ENCODE measurements at places on chromosomes 2 and 18. TPM values are rescaled to one million over a fixed set of nuclear protein-coding genes. Genes with fewer than 3 reads are reported as not detected.

Gene IL36RN
- not detected for polyA plus RNA-seq

Gene TDRD15
- not detected for polyA plus RNA-seq

DNA sequence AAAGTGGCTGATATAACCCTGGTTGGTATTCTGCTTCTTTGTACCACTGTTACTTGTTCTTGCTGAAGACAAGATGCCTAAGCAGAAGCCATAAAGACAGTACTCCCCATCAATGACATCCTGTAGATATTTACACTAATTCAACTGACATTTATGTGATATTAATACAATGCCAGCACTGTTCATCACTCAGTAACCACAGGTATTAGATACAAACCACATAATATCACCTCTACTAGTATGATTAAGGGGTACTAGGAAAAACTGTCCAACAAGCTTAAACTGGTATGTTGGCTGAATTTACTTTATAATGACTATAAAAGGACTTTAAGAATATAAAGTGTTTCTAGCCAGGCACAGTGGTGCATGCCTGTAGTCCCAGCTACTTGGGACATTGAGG, 65.8 kb downstream of the RTN4 start:
- DNase-seq, result no peak

- DNase-seq, result no peak
Measured at GRCh38 chr2:186991766-186992417, 142.9 kb upstream of the ZSWIM2 start.

- no peak for DNase-seq
Measured at GRCh38 chr18:36560187-36560586, 262.7 kb downstream of the FHOD3 start.

DNA sequence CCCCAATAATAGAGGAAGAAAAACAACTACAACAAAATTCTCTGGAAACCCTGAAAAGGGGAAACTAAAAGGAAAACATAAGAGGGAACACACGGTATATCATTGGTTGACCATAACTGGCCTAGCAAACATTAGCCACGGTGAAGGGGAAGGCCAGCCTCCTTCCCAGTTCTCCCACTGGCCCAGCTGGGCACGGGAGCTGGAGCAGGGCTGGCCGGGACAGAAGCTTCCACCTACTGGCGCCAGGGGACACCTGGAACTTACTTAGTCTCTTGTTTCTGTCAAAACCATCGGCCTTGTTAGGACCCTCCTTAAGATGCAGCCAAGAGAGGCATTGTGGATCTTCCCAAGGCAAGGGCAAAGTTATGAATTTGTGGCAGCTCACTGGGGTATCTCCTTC, 56.1 kb upstream of the DLGAP1 start:
- DNase-seq, result no peak

GRCh38 chr2:55902971-55903370, 20.6 kb downstream of the EFEMP1 start:
- no peak for DNase-seq

- DNase-seq, result no peak
Measured at GRCh38 chr2:120508567-120509041, 162.7 kb downstream of the INHBB start.

DNA sequence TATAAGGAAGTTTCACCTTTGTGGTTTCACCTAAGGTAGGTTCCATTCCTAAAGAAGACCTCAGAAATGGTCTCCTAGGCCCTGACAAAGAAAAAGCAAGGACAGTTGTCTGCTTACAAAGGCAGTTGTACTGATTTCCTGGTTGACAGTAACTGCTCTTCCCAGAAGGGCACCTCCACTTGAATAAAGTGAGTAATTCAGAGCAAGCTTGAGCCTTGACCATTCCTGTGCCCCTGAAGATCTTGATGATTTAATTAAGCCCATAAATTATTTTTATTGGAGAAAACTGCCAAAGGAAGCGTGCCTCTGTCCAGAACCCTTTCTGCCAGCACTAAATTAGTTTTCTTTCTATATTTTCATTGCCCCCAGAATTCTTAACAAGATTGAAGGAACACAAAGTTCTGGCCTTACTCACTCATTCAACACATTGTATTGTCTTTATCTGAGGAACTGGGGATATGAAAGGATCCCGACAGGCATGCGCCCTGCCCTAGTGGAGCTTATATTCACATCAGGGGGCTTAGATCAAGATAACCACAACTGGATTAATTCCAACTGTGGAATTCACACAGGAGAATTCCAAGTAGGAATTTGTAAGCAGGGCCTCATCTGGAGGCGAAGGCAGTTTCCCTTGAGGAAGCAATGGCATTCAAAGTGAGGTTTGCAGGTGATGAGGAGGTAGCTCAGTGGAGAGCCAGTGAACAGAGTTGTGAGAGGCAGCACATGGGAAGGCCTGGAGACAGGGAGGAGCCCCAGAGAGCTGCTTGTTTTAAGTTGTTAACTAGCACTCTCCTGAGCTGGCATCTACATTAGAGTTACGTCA, 21.2 kb downstream of the PTRHD1 start:
- DNase-seq, result no peak

GRCh38 chr2:205892665-205893259, 193.2 kb downstream of the INO80D start:
- DNase-seq, result no peak

DNA sequence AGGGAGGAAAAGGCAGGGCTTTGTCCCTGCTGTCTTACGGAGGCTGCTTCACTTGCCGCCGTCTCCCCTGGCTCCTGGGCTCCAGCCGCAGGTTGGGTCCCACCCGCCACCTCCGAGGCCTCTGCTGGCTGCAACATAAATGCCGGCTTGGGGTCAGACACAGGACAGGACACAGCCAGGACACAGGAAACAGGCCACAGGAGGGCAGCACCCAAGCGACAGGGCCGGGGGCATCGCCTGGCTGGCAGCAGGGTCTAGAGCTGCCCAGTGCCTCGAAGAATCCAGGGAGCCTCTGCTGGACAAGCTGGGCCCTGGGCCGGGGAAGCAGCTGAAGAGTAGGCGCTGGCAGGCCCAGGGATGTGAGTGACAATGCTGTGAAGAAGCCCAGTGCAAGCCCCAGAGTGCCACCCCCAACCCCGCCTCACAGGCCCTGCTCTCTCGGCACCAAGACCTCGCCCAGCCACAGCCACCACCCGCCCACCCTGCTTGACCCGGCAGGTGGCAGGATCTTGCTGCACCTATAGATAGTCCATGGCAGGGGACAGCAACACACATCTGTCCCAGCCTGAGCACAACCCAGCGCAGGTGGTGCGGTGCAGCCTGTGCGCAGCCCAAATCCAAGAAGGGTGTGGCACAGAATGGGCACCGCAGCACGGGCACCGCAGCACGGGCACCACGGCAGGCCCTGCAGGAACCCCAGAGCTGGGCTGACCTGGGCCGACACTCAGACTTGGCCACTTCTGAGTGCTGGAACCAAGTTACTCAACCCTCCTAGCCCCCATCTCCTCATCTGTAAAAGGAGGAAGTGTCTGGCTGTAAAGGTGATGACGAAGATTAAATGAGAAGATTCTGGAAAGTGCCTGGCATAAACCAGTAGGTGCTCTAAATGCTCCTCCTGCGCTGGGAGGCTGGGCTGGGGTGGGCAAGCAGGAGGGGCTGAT, 55.6 kb downstream of the BIN1 start:
- no peak for DNase-seq

DNA sequence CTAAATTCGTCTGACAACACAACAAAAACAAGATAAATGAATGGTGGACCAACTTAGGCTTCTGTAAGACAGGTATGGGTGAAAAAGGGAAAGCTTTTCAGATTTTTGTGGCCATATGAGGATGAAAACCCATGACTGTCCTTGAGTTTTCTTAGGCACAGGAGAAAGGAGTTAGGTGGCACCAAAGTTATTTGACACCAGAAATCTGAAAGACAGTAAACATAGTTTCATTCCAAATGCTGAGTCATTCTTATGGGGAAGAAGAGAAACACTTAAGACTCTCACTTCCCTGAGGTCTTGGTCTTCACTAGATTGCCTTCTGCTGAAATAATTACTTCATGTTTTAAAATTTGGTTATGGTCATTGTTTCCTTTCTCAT, 5.2 kb upstream of the GPD2 start:
- DNase-seq, result no peak

- no peak for DNase-seq
Measured at GRCh38 chr2:45166229-45166890, 157.1 kb upstream of the SIX2 start.

GRCh38 chr18:66640431-66640830, 36.5 kb upstream of the CDH19 start:
- no peak for DNase-seq

DNA sequence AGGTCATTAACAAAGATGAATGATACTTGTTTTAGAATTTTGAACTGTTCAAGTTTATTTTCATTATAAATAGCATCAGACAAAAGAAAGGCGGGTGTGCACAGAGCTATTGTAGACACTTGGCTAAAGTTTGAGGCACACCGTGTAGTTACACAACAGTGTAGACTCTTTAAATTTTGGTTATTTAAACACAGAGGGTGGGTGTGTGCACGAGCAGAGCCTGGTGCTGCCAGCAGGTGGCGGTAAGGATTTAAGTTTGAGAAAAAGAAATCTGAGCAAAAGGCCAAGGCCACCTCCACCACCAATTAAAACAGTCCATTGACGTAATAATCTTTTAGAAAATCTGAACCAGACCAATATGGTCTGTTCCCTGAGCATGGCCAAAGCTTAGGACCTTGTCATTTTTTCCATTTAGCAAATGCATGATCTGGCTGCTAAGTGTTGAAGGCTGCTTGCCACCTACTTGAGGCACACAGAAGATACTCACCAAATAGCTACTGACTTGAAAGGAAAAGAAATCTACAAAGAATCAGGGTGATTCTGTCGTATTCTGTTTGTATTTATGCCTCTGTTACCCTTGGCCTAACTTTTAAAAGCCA, 14.3 kb downstream of the COPS7B start:
- no peak for DNase-seq

DNA sequence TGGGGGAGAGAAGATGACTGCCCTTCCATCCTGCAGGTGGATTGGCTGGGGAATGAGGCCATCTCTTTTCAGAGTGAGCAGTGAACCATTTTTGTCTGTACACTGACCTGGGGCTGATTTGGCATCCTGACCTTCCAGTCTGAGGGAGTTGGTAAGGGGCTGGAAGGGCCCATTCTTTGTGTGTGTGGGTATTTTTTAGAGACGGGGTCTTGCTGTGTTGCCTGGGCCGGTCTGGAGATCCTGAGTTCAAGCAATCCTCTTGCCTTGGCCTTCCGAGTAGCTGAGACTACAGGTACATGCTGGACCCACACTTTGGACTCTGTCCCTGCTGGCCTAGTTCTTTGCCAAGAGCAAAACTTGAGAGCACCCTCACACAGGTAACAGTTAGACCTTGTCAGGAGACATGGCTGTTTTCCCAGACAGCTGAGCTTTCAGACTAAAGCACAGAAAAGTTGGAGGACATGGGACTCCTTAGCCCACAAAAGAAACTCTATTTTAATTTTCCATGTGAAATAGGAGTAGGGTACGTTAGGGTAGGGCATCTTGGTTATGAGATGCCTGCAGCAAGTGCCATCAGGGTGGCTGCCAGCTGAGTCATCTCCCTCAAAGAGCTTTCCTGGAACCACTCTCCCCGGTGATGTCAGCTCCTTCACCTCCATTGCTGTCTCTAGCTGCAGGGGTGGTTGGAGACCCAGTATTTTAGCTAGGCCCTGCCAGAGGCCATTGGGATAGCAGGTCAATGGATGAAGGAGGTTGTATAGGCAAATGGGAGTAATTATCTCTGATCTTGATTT, 60.7 kb downstream of the DGKD start:
- DNase-seq, result no peak

DNA sequence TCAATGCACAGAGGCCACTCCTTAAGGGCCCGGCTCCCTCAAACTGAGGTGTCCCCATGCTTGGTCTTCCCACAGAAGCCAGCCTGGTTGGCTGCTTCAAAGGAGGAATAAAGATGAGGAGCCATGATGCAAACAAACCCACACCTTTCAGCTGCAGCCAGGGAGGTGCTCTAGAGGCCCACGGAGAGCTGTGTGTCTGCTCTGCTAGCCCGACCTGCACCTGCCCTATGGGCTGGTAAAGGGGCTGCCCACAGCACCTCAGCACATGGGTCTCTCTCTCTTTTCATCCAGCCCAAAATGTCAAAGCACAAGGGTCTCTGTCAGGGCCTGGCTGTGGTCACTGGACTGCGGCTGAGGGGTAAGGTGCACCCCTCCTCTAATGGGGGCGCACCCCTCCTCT, 132.1 kb downstream of the MSH2 start:
- no peak for DNase-seq

All from right lung (tissue), 10 donors.